Foreskin keratinocyte (primary cell): ENCODE measurements at places on chromosomes 2 and 18. TPM values are rescaled to one million over a fixed set of nuclear protein-coding genes. Genes with fewer than 3 reads are reported as not detected.

The EFR3B gene
- 0.21 and 0.58 TPM in 2 replicates for total RNA-seq

The TMEM87B gene
- total RNA-seq = 28.1 and 36.1 TPM in 2 replicates

The PSMA8 gene
- not detected in 2 replicates for total RNA-seq

The SCN3A gene
- total RNA-seq = not detected in 2 replicates

The RNU2-63P gene
- total RNA-seq = 6.8 and 46.8 TPM in 2 replicates

The TSGA10 gene
- 3.0 and 4.1 TPM in 2 replicates for total RNA-seq

The IL1B gene
- 84.8 and 98.9 TPM in 2 replicates for total RNA-seq

The SIX2 gene
- total RNA-seq = not detected in 2 replicates

The NPPC gene
- total RNA-seq = not detected in 2 replicates

The SLC40A1 gene
- total RNA-seq = 0.04 and 0.07 TPM in 2 replicates

The PDE1A gene
- total RNA-seq = 0.03 and 0.07 TPM in 2 replicates

The TEX44 gene
- total RNA-seq = not detected in 2 replicates

The SERPINB11 gene
- not detected in 2 replicates for total RNA-seq

The NOL4 gene
- total RNA-seq = not detected in 2 replicates

The GRB14 gene
- total RNA-seq = 2.4 and 2.6 TPM in 2 replicates

The HK2 gene
- total RNA-seq = 16.1 and 24.9 TPM in 2 replicates

The NPAS2 gene
- total RNA-seq = 14.6 and 18.9 TPM in 2 replicates

The FOXI3 gene
- 0.04 TPM in 1 of 2 replicates, not detected in the other for total RNA-seq

The CDH20 gene
- total RNA-seq = not detected in 2 replicates

The TDRD15 gene
- total RNA-seq = not detected in 2 replicates

The RAPGEF4 gene
- total RNA-seq = 1.1 and 1.3 TPM in 2 replicates

The LINC00305 gene
- total RNA-seq = not detected in 2 replicates

The CCDC74B gene
- total RNA-seq = 4.9 and 9.7 TPM in 2 replicates

The TUBA4B gene
- total RNA-seq = not detected in 2 replicates

The MC4R gene
- not detected in 2 replicates for total RNA-seq

The SPHKAP gene
- total RNA-seq = not detected in 2 replicates

The SERPINB3 gene
- 0.56 and 0.88 TPM in 2 replicates for total RNA-seq

The ROCK2 gene
- total RNA-seq = 31.2 and 32.6 TPM in 2 replicates

The MPP4 gene
- total RNA-seq = 0.88 and 1.3 TPM in 2 replicates

The LRP2 gene
- not detected in 2 replicates for total RNA-seq

The TEKT4 gene
- total RNA-seq = not detected in 2 replicates

The CREG2 gene
- 1.1 and 1.5 TPM in 2 replicates for total RNA-seq

The PIKFYVE gene
- 18.1 and 19.5 TPM in 2 replicates for total RNA-seq

The IWS1 gene
- 51.0 and 56.5 TPM in 2 replicates for total RNA-seq

The NT5DC4 gene
- 0.07 TPM in 1 of 2 replicates, not detected in the other for total RNA-seq

The DCDC2C gene
- total RNA-seq = not detected in 2 replicates

The GPR17 gene
- total RNA-seq = not detected in 2 replicates

The PID1 gene
- total RNA-seq = 7.7 and 8.6 TPM in 2 replicates

The INHBB gene
- total RNA-seq = not detected in 2 replicates

The AGXT gene
- total RNA-seq = not detected in 2 replicates

The NBAS gene
- 37.0 and 41.6 TPM in 2 replicates for total RNA-seq

The ALLC gene
- not detected in 2 replicates for total RNA-seq
